Panc1 (cell line): ENCODE measurements at places on chromosomes 13 and 19.

- DNase-seq, result no peak
Measured at GRCh38 chr13:25764378-25764777, 287.4 kb downstream of the SHISA2 start.

DNA sequence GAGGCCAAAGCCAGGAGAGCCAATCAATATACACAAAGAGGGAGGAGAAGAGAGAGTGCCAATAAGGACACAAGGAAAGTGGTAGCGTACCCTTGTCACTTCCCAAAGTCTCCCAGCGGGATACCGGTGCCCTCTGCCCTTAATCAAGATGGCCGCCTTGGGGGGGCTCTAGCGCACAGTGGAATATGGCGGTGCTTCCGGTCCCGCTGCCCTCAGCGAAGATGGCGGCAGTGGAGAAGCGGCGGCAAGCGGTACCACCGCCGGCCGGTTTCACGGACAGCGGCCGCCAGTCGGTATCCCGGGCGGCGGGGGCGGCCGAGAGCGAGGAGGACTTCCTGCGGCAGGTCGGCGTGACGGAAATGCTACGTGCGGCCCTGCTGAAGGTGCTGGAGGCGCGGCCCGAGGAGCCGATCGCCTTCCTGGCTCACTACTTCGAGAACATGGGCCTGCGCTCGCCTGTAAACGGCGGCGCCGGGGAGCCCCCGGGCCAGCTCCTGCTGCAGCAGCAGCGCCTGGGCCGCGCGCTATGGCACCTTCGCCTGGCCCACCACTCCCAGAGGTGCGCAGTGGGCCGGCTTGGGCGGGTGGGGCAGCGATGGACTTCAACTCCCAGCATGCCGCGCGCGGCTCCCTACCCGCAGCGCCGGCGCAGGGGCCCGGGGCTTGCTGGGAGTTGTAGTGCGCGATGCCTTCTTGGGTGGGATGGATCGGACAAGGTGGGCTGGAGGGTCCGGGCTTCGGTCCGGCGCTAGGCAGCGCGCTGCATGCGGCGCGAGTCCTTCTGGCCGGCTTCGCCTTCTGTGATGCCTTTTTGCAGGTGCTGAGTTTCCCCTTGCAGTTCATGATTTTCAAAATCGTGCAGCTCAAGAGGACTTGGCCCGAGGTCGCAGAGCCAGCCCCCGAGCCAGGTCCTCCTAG lies at the start of gene TPGS1:
TSS of gene TPGS1 (plus strand) at position 212 of the 918 bp plus-strand sequence. CDS start at position 222, 10 bp downstream.
- no peak for DNase-seq

DNA sequence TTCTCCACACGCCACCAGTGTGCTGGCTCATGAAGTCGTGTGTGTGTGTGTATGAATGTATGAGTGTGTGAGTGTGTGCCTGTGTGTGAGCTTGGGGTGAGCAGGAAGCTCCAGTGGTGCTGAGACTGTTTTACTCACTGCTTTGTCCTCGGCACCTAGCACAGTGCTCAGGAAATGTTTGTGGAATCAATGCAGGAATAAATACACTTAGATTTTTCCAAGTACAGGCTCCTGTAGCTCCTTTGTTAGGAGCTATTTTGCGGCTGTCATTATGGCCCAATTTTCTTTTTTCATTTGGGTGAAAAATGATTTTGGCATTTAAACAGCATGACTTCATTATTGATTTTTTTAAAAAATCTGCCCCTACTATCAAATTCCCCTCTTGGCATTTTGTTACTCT lies 193.5 kb upstream of the KL start:
- no peak for DNase-seq

DNA sequence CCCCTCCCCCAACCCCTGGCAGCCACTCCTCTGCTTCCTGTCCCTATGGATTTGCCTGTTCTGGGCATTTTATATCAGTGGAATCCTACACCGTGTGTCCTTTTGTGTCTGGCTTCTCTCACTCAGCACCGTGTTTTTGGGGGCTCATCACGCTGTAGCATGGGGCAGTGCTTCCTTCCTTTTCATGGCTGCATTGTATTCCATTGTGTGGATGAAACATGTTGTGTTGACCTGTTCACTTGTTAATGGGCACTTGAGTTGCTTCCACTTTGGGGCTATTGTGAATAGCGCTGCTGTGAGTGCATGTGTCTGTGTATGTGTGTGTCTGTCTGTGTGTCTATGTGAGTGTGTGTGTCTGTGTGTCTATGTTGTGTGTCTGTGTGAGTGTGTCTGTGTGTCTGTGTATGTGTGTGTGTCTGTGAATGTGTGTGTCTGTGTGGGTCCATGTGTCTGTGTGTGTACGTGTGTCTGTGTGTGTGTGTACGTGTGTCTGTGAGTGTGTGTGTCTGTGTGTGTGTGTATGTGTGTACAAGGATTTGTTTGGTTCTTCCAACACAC lies 57.2 kb downstream of the AP1M1 start:
- DNase-seq, result no peak

DNA sequence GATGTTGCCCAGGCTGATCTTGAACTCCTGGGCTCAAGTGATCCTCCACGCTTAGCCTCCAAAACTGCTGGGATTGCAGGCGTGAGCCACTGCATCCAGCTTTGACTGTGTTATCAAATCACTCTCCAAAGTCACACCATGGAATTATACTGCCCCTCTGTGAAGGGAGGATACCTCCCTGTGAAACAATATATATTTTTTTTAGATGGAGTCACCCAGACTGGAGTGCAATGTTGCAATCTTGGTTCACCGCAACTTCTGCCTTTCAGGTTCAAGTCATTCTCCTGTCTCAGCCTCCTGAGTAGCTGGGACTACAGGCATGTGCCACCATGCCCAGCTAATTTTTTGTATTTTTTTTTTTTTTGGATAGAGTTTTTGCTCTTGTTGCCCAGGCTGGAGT lies 7.7 kb downstream of the TYK2 start:
- no peak for DNase-seq

DNA sequence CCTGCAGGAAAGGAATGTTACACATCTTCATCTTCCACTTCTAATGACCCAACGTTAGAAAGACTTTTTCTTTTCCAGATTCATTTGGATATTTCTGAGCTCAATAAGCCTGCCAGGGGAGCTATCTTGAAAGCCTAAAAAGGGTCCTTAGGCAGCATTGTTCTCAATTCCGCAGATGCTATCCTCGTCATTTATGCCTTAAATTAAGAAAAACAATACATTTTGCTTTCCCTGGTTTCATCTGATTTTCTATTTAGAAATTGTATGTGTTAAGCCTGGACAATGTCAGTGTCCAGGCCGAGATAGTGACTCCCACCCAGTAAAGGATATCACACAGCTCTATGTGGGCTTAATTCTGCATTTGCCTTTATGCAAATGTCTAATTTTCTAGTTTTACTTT lies 721.3 kb downstream of the DIAPH3 start:
- no peak for DNase-seq

DNA sequence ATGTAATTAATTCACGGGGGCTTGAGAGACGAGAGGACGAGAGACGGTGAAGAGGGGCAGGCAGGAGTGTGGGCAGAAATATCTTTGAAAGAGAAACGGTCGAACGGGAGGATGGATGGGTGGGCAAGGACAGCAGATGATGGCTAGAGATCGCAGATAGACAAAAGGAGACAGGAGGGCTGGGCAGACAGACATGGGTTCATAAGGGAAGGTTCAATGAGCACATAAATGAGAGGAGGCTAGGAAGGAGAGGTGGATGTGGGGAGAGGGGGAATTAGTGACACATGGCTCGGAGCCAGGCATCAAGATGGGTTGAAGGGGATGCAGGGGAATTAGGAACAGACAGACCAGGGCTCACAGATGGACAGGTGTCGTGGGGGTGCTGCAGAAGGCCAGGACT lies 1.1 kb downstream of the SYT3 start:
- DNase-seq, result no peak

DNA sequence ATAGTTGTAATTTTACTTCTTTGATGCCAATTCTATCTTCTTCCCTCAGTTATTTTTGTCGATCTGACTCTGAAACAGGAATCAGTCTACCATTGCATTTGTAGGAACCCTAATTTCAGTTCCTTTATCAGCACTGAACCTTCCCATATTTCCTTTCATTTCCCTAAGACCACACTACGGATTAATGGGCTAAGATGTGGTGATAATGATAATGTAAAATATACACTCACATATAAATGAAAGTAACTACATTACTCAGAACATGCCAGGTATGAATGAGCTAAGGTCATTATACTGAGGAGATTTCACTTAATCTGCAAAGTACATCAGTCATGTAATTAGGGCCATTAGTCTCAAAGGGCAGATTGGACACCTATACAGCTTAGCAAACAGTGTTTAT lies 60.2 kb upstream of the RFC3 start:
- no peak for DNase-seq

GRCh38 chr13:108662528-108662927 lies 33.1 kb downstream of the MYO16 start:
- DNase-seq, result no peak

GRCh38 chr13:67008075-67008668 lies 222.0 kb downstream of the PCDH9 start:
- no peak for DNase-seq
